Epithelial cell of proximal tubule (primary cell): ENCODE measurements at places on chromosomes 2 and 18.

GRCh38 chr2:163570391-163570790 lies 165.4 kb downstream of the FIGN start:
- no peak for DNase-seq

- no peak for DNase-seq
Observed at GRCh38 chr18:58195278-58195765, 151.3 kb downstream of the NEDD4L start.

DNA sequence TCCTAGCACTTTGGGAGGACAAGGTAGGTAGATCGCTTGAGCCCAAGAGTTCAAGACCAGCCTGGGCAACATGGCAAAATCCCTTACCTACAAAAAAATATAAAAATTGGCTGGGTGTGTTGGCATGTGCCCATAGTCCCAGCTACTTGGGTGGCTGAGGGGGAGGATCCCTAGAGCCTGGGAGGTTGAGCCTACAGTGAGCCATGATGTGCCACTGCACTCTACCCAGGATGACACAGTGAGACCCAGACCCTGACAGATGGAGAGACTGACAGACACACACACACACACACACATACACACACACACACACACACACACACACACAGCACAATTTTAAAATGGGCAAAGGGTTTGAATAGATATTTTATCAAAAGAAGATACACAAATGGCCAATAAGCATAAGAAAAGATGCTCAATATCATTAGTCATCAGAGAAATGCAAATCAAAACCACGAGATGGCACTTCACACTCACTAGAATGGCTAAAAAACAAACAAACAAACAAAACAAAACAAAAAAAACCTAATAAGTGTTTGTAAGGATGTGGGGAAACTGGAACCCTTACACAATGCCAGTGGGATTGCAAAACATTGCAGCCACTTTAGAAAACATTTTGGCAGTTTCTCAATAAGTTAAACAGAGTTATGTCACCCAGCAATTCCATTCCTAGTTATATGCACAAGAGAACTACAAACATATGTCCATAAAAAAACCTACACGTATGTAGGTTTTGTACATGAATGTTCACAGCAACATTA lies 42.3 kb downstream of the BAZ2B start:
- DNase-seq: no peak

DNA sequence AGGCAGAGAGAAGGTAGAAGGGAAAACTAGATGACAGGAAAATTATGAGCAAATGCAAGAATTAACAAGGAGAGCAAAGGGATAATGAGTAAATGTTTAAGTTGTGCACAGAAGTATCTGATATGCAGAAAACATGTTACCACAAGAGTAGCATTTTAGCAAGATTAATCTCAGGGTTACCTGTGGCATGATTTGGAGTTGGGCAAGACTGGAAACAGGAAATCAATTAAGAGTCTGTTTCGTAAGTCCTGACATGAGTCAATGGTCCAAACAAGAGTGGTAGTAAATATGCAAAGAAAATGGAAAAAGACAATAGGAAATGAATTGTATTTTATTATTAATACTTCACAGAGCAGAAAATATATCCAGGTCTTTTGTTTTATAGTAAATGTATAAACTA lies 17.3 kb upstream of the MTX2 start:
- no peak for DNase-seq

- DNase-seq: no peak
Observed at GRCh38 chr2:159349674-159350299, 63.3 kb upstream of the WDSUB1 start.

- DNase-seq: peak; percentile 86
Observed at GRCh38 chr18:76687304-76687962, 134.9 kb upstream of the ZNF236 start.

DNA sequence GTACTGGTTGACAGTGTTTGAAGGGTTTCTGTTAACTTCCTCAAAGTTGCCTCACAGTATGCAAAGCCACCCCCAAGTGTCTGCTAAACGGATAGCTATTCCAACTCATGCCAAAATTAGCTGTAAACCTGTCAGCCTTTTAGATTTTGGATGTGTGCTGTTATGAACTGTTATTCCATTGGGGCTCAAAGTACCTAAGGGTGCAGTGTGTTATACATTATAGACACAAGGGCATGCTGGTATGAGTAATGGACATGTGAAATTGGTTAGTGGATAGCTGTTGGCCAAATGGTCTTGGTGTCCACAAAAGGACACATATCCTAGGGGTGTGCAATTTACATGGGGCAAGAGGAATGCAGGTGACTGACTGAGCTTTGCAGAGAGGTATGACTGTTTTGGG lies 33.7 kb upstream of the CCBE1 start:
- DNase-seq: no peak

DNA sequence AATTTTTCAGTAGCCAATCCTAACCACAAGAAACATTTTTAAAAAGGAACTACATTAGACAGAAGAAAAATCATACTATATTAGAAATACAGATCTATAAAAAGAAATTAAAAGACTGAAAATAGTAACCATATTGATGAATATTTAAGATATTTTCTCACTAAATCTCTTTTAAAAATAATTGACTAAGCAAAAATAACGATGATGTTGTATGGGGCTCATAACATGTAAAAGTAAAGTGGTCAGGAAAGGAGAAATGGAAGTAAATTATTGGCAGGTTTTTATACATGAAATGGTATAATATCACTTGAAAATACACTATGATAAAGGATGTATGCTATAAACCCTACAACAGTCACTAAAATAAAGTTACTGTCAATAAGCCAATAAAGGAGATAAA lies 5.4 kb downstream of the WDPCP start:
- no peak for DNase-seq

DNA sequence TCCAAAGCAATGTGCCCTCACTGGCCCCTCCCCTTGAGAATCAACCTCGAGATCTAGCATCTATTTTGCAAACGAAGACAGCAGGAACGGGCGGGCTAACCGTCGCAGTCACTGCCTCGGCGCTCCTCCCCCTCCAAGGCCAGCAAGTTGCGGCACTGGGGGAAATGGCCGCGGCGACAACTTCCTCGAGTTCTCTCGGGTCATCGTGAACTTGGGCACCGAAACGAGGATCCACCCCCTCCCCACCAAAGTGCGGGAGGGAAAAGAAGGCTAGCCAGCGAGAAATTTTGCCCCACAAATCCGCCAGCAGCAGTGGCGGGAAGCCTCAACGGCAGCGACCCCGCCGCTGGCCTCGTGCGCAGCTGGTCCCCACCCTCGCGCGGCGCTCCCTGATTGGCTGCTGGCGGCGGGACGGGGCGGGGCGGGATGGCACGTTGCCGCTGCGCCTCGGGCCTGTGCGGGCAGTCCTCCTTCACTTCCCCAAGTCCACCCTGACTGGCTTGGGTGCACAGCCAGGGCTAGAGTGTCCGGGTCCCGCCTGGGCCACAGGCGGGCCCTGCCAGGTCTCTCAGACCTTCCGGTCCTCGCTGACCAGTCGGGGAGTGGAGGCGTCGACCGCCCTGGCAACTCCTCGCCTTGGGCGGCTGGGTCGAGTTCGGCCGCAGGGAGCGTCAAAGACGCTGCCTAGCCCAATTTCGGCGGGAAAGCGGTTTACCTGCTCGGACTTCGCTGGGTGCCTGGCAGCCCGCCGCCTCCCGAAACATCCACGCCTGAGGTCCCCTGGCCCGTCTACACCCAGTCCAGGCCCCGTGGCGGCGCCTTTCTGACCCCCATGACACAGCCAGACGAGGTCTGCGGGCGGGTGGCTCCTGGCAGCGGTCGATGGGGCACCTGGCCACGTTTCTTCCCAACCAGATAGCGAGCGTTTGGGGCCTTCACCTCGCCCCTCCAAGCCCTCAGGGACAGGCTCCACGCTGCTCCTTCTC lies at the start of gene BOLL:
Gene BOLL (minus strand): TSS at position 364 of the 986 bp plus-strand sequence. CDS start 3,469 bp downstream, outside the sequence.
- no peak for DNase-seq

- no peak for DNase-seq
Observed at GRCh38 chr2:95276244-95276887, 2.1 kb downstream of the PROM2 start.

DNA sequence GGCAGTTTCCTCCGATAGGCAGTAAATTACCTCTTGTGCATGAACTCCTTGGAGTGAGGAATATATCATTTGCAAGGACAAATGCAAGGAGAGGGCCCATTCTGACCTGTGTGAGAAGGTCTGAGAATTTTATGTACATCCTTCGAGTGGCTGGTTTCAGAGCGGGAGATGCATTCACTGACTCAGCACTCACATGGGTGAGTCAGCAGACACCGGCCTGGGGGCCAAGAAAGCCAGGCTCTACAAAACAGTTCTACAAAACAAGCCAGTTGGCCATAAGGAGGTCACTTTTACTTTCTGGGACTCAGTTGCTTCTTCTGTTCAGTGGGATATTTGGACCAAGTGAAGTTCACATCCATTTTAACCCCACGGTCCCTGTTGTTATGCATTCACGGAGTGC lies 35.3 kb downstream of the CYP26B1 start:
- DNase-seq: no peak

GRCh38 chr2:236870370-236870769 lies 215.3 kb upstream of the COPS8 start:
- DNase-seq: no peak

- no peak for DNase-seq
Observed at GRCh38 chr18:23532848-23533247, 29.5 kb downstream of the RMC1 start.

DNA sequence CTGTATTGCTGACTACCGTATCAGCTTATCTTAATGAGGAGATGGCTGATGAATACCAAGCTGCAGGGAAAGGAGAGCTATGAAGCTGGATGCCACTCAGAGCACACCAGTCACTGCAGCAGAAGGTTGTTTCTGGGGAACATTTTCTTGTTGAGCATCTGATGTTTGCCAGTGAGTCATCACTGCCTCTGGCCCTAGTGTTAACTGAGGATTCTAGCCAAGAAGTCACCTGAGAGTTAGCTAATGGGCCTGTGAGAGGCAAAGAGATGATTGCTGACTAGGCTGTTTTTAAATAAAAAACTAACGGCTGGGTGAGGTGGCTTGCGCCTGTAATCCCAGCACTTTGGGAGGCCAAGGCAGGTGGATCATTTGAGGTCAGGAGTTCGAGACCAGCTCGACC lies 37.9 kb downstream of the CCDC150 start:
- DNase-seq: peak; percentile 73

GRCh38 chr18:34643989-34644388 lies 66.1 kb upstream of the DTNA start:
- no peak for DNase-seq

DNA sequence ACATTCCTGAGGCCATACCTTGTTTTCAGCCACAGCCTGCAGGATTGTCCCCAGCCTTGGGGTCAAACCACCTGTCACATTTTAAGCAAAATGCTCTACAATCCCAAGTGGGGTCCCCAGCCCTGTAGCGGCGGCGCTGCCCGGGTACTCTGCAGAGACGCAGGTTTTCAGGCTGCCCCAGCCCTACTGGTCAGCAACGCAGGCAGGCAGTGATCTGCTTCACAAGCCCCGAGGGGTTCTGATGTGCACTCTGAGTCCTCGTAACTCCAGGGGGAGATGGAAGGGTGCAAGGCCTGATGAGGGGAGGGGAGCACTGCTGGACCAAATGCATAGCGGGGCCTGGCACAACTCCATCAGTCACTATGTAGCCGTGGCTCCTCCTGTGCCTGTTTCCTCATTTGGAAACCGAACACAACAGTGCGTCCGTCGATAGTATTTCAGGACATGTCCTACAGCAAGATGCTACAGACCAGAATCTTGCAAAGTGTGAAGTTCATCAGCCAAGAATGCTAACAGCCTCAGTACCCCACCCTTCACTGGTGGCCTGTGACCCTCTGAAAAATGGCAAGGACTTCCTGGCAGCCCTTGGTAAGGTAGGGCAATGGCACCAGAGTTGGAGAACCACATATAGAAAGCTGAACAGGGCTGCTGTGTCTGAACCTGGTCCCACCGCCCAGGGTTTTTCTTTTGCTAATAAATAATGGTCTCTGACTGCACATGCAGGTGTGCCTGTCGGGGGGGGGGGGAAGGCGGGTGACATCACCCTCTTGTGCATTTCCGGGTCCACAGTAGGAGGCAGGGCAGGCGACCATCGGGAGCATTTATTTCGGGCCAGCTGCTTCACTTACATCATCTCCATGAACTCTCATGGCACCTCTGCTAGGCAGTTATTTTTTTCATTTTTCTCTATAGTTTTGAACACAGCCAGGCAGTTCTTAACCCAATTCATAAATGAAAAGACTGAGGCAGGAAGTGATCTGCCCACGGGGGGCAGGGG lies 50.6 kb upstream of the TFCP2L1 start:
- no peak for DNase-seq

DNA sequence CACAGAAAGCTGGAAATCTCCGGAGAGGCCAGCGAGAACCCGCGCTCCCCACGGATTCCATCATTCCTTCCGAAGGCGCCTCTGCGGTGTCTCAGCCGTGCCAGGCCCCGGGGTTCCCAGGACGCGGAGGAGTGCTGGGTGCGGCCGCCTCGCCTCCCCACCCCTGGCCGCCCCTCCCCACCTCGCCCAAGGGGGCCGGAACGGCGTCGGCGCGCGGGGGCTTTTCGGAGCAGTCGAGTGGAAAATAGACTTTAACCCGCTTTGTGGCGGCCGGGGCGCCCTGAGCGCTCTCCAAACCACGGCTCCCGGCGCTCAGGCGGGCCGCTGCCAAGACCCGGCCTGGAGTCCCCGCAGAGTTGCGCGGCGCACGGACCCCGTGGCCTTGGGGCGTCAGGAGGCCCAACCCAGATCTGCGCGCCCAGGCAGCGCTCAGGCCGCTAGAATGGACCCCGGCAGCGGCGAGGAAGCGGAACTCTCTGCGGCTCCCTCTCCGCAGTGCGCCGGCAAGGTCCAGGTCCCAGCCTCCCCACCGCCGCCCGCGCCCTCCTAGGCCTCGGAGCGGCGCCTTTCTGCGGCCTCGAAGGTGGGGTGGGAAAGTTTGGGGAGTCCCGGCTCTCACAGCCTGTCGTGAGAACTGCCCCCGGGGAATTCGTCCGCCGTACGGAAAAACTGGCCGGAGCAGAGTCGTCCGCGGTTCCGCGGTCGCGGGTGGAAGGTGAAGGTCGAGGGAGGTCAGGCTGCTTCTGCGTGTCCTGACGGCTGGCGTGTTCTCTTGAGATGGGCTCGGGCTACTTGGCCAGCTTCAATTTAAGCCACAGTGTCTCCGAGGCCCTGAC lies 1.2 kb upstream of the EMX1 start:
- no peak for DNase-seq

- no peak for DNase-seq
Observed at GRCh38 chr2:16506366-16506765, 159.3 kb downstream of the CYRIA start.

DNA sequence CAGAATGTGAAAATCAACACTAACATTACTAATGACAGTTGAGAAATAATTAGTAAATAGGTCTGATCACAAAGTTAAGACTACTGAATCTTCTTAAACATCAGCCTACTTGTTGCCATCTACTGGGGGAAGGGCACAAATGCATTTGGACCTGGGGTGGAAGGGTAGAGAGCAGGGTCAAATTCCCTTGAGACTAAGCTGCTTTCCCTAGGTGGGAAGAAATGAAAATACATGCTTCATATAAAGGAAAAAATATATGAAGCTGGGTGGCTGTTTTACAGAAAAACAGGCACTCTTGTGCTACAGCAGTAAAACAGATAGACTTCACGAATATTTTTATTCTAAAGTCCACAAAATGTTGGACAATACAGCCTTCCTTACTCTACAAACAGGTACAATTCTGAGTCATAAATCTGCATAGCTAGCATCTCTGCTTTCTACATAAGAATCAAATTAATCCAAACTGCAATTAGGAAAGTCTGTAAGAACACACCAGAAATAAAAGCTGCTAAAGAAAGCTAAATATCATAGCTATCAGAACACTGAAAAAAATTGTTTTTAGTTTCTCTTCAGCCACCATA lies 10.9 kb downstream of the TRIP12 start:
- no peak for DNase-seq

- DNase-seq: no peak
Observed at GRCh38 chr18:37499044-37499443, 66.6 kb downstream of the CELF4 start.
